ENCODE measurements at places on chromosomes 7 and 10.

DNA sequence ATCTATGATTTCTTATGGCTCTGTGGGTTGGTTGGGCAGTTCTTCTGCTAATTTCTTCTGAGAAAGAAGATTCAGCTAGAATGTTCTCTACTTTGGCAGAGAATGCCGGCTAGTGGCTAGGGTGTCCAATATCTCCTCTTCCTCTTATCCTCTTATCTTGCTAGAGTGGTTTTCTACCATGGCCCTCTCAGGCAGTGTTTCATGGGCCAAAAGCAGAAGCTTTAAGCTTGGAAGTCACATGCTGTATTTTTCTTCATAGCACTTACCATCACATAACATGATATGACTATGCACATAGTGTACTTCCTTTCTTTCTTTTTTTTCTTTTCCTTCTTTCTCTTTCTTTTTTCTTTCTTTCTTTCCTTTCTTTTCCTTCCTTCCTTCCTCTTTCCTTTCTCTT, 140.0 kb downstream of the ITGB8 start:
- no peak for DNase-seq

- DNase-seq, result no peak
Measured at GRCh38 chr10:113891476-113891875, 37.0 kb downstream of the NHLRC2 start.

GRCh38 chr7:47602272-47603004, 20.5 kb upstream of the TNS3 start:
- no peak for DNase-seq

DNA sequence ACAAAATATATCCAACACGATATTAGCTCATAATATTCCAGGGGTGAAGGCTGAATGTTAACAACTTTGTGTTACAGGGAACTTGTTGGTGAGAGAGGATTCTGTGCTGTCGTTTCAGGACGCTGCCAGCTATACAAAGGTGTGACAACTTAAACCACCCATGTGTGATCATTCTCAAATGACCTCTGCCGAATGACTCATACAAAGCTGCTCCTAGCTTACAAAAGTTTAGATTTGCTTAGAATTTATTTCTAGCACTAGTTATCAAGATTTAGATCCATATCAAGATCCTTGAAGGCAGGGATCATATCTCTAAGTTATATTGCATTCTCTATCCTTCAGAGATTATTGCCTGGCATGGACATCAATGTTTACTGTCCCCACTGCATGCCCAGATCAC, 65.3 kb downstream of the COBL start:
- no peak for DNase-seq

DNA sequence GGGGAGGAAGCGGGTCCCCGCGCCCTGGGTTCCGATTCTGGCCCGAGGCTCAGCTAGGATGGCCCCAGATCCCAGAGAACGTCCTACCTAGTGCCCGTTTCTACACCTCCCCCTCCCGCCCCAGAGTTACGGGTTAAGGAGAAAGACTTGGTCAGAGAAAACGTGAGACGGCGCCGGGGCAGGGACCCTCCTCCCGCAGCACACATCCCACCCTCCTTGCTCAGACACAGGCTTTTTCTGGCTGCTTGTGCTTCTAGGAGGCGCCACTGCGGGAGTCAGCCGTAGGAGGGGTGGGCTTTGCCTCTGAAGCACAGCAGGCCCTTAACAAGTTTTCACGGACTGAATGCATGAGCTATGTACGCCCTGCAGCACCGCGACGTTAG, 104.9 kb upstream of the LEP start:
- no peak for DNase-seq

DNA sequence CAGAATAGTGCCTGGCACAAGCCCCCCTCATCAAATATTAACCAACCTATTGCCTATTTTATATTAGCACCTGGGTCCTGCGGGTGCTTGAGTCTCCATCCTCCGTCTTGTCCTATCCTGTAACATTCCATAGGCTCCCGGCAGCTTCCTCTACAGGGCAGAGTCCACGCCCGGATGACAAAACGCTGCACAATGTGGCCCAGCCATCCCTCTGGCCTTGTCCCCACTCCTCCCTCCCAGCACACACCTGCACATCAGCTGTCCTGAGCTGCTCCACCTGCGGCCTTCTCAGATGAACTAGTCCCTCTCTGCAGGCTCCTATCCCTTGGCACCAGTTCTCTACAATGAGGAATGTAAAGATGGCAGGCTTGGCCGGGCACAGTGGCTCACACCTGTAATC, 153.5 kb upstream of the PDE1C start:
- no peak for DNase-seq

DNA sequence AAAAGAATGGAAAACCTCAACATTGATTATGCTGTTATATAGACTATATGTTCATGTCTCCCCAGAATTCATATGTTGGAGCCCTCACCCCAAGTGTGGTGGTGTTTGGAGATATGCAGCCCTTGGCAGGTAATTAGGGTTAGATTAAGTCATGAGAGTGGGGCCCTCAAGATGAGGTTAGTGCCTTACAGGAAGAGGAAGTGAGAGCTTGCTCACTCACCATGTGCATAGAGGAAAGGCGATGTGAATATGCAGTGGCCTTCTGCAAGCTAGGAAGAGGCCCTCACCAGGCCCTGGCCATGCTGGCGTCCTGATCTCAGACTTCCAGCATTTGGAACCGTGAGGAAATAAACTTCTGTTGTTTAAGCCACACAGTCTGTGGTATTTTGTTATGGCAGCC, 14.8 kb downstream of the ZNF33A start:
- no peak for DNase-seq

DNA sequence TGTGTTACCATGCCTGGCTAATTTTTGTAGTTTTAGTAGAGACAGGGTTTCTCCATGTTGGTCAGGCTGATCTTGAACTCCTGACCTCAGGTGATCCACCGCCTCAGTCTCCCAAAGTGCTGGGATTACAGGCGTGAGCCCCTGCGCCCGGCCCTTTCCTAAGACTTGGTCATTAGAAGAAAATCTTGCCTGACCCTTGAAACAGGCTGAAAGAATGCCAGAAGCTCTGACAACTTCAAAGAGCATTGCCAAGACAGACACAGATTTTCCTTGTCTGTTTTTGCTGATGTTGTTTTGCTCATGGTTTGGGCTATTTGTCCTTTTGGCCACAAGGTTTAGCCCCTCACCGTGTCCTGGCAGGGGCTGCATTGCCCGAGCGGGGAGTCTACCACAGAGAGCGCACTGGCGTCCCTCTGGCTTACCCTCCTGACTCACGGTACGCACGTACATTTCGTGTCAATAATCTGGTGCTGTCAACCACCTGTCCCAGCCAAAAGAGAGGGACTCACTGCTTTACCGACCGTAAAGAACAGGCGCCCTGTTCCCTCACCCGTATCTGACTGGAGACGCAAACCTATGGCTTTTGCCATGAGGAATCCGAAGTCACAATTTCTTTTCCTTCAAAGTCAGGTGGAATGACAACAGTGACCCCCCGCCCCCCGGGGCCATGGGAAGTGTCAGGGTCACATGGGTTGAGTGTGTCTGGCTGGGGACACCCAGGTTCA, 10.1 kb upstream of the INPP5A start:
- DNase-seq, result no peak

DNA sequence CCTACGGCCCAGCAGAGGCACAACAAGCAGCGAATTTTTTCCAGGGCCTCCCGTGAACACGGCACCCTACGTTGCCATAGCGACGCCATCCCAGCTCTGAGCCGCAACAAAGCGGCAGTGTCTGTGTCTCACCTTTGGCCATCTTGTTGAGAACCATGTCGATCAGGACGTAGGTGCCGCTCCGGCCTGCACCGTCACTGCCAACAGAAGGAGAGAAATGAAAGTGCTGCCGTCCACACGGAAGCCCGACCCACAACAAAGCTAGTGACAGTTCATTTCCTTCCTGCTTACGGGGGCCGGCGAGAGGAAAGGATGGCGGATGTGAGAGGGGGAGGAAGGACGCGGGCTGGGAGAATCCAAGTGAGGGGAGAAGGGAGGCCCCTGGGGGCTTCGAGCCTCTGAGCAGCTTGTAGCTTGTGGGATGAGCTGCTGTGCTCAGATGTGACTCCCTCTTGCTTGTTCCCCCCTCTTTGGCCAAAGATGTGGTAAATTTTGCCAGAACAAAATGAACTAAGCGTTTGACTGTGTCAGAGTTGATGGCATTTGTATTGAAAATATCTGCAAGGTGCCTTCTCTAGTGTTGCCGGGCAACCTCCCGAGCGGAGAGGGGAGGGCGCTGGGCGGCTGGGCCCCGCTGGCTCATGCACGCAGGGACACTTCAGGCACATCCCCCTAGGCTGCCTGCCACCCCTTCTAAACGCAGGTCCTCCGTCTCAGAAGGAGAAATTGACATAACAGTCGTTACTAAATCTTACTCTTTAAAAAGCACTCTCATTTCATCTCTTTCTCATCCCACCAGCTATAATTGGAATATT, 232.2 kb downstream of the DNAJB6 start:
- DNase-seq, result peak; percentile 56

DNA sequence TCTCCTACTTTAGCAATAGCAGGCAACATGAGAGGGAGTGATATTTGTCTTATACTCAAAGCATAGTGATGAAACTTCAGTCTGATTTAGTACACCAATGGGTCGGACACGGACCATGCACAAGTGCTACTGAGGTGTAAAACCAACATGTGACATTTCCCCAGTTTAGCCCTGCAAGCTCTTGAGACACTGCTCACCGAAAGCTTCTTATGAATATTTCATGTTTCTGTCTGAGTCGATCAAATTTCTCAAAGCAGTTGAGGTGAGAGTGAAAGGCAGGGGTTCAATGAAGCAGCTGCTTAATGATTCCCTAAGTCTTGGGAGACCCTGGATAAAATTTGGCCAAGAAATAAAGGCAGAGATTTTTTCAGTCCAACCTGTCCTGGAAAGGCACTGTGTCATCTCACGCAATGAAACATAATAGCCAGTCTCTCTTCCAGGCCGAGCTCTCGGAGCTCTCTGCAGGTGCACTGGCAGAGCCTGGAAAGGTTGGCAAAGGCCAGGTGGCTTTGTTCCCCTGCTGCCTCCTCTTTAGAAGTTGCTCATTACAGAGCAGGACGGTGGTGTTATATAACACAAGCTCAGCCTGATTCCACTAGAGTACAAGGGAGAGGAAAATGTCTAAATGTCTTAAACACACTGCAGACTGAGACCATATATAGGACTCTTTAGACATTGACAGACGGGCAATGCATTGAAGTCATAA, 33.9 kb upstream of the XPNPEP1 start:
- no peak for DNase-seq

Measured in activated CD4-positive, alpha-beta T cell treated with anti-CD3 and anti-CD28 coated beads, Interleukin-2, amount 50 U/mL, for 4 hours (primary cell).